Activated T-helper 1 cell treated with anti-CD3 and anti-CD28 coated beads, Interleukin-2, amount 50 U/mL, for 16 hours (primary cell): ENCODE measurements at places on chromosomes 16 and 17.
A peak's percentile ranks its signal among the peaks of the same experiment; 100 is the strongest.

DNA sequence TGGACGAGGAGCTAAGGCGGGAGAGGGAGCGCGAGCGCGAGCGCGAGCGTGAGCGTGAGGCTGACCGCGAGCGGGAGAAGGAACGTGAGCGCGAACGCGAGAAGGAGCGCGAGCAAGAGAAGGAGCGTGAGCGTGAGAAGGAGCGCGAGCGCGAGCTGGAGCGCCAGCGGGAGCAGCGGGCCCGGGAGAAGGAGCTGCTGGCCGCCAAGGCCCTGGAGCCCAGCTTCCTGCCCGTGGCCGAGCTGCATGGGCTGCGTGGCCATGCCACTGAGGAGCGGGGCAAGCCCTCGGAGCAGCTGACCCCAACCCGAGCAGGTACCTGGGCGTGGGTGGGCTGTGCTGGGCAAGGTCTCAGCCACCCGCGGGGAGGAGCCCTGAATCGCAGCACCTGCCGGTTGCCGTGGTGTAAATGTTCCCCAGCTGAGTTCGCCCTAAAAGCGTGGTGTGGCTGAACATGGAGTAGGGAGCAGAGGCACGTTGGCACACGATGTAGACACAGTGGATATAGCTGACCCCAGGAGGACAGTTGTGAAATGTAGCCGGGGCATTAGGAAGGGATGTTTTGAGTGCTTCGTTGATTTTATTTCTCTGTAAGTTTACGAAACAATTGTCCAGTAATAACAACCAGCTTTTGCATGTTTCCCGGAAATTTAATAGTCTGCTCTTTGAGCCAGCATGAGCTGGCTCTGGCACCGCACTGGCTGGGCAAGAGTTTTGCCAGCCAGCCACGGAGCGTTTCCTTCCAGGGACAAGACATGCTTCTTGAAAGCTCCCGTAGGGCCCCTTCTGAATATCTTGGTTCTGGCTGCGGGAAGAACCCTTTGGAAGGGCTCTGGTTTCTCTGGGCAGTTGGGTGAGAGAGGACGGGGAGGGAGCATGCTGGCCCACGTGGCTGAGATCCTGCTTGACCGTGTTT, 32.1 kb downstream of the GINS2 start:
- no peak for DNase-seq

DNA sequence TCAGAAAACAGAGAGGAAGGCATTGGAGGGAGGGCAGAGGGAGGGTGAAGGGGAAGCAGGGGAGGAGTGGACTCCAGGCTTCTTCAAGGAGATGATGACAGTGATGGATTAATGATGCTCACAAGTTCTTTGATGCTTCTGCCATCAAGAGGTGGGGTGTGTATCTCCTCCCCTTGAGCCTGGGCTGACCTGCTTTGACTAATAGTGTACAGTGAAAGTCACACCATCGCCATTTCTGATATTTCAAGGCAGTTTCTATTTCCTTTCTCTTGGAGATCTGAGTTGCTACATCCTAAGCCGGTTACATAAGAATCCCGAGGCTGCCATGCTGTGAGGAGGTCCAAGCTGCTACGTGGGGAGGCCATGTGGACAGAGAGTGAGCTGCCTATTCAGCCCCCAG, 312.5 kb downstream of the MAF start:
- DNase-seq: no peak

- DNase-seq: no peak
Observed at GRCh38 chr17:45801421-45801820, 17.3 kb downstream of the CRHR1 start.

- DNase-seq: no peak
Observed at GRCh38 chr16:9348912-9349311, 257.5 kb downstream of the HAPSTR1 start.

GRCh38 chr17:55405600-55405999, 16.0 kb downstream of the MMD start:
- no peak for DNase-seq

DNA sequence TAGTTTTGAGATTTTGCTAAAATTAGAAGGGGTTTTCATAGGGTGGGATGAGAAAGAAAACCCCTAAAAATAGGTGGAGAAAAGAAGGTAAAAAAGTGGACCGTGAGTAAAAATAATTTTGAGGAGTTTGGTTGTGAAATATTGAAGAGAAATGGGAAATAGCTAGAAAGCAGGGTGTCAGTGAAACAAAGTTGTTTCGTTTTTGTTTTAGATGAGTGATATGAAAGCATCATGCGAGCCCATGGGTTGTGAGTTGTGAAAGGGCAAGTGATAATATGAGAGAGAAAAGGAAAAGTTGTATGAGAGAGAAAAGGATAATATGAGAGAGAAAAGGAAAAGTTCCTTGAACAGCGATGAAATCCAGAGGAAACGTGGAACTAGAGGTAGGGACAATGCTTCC, 7.3 kb upstream of the SMIM36 start:
- DNase-seq: no peak

- DNase-seq: no peak
Observed at GRCh38 chr17:5705081-5705875, 121.0 kb upstream of the NLRP1 start.

DNA sequence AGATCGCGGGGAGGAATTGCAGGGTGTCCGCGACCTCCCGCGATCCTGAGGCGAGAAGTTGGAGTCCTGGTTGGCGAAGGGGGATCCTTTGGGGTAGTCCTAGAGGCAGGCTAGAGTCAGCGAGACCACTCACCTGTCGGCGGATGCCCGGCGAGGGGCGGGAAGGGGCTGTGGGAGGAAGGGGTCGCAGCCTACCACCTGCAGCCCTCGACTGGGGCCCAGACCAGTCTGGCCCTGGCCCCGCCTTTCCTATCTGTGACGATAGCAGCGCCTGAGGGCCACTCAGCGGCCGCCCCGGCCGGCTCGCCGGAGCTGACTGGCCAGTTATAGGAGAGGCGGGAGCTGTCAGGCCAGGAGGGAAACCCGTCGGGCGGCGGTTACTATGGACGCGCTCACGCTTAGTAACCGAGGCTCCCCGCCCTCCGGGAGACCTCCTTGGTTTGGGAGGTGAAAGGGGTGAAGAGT, at the start of gene TEKT3:
Gene TEKT3, minus strand, starts transcription at position 213 of the 465 bp plus-strand sequence. CDS start 10,012 bp downstream, outside the sequence.
- no peak for DNase-seq

- DNase-seq: no peak
Observed at GRCh38 chr17:56886288-56886731, 27.5 kb downstream of the TRIM25 start.

DNA sequence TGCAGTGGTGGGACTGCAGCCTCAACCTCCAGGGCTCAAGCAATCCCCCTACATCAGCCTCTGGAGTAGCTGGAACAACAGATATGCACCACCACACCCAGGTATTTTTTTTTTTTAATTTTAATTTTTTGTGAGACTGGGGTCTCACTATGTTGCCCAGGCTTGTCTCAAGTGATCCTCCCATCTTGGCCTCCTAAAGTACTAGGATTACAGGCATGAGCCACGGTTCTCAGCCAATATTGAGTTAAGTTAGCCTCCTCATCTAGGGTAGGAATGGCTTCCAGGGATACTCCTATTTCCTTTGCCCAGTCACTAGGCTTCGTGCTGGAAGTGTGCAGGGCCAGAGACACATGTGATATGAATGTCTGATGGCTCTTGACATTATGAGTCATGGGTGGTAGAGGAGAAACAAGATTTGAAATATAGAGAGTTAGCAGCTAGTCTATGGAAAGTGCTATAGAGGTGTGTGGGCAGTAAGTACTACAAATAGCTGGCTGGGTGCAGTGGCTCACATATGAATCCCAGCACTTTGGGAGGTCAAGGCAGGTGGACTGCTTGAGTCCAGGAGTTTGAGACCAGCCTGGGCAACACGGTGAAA, 8.0 kb upstream of the HES7 start:
- no peak for DNase-seq

GRCh38 chr17:57667461-57667923, 77.6 kb downstream of the CCDC182 start:
- DNase-seq: no peak

GRCh38 chr17:10844621-10845387, 6.9 kb upstream of the PIRT start:
- peak; percentile 42 for DNase-seq

DNA sequence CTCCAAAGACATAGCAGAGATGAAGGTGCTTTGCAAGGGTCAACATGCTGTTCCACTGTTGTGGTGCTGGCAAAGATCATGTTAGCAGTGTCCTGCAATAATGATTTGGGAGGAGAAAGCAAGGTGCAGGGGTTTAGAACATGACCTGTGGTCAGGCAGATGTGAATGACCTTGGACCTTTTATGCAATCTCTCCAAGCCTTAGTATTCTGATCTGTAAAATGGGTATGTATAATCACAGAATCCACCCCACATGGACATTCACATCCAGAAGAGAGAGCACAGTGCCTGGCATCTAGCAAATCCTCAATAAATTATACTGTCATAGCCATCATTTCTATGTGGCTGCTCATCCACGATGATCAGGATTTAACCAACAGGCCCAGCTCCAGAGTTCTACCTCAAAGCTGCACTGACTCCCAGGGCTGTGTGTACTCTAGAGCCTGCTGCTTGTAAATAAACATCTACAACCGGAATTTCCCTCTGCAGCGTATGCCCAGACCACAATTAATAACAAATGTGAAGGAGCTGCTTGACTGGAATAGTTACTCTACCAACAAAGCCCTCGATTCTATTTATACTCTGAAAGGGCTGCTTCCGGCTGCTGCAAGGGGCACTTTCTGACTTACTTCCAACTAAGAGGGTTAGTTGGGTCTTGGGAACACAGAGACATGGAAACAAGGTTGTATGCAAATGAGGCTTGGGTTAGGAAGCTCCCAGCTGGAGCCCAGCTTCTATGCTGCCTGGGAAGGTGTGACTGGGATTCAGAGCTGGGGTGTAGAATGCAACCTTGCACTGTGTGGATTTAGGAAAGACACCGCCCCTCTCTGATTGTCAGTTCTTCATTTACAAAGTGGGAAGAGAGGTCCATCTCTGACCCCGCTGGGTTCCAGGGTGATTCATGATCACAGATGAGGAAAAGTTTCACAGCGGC, 265.2 kb downstream of the XYLT1 start:
- DNase-seq: no peak

GRCh38 chr17:29251184-29251583, 4.5 kb downstream of the CRYBA1 start:
- DNase-seq: no peak

DNA sequence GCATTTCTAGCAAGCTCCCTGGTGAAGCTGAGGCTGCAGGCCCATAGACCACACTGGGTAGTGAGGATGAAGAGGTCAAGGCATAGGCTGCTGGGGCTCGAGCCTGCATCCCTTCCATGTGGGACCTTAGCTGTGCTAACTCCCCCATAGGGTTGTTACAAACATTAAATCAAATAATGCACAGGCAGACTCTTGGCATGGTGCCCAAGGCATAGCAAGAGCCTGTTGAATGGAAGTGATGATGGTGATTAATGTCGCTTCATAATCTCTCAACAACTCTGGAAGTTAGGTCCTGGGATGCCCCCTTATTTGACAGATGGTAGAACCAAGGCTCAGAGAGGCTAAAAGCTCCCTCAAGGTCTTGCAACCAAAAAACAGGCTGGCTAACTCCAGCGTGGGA, 283.9 kb upstream of the EEF2KMT start:
- no peak for DNase-seq

DNA sequence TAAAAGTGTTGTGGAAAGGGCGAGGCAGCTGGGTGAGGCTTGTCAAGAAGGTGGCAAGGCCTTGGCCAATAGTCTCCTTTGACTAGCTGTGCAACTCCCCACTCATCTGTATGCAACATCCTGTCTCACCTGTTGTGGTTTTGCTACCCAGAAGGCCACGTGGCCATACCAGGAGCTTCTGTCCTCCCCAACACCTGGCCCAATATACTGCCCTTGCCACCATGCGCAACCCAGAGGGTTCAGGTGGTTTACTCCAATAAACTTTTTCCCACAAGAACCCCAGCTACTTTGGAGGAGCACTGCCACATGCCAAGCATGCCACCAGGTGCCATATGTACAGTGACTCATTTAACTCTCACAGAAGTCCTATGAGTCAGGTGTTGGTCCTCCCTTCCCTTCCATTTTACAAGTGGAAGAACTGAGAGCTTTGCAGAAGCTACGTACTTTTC, 10.2 kb downstream of the MYO19 start:
- DNase-seq: no peak

GRCh38 chr16:74717367-74717766, 16.7 kb upstream of the MLKL start:
- DNase-seq: no peak

- DNase-seq: no peak
Observed at GRCh38 chr17:3575511-3575910, 17.9 kb upstream of the TRPV3 start.

- DNase-seq: no peak
Observed at GRCh38 chr17:4407851-4408250, 25.9 kb upstream of the SPNS3 start.

DNA sequence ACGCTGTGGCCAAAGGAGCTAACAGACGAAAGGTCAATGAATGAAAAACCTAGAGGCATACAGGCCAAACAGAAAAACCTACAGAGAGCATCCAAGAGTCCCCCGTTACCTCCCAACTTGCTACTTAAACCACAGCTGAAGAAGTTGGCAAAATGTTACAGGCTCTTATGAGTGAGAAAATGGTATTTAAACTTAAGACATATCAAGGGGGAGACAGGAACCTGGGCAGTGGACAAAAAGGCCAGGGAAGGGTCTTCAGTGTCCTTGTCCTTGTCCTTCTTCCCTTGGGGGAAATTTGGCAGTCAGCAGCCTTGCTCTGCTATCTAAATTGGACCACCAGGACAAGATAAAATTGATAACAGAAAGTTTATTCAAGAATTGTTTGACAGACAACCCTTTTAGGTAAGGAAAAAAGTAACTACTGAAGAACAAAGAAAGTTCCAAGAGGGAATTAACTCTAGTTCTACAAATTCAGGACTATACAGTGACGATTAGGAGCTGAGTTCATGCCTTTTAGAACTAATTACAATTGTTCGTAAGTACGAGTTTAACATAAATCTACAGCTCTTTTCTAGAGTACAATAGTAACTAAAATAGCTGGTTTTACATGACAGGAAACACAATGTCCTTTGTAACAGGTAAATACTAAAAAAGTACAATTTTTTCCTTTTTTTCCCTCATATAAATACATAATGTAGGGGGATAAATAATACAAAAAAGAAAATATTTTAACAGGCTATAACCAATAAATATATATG, 3.8 kb upstream of the HOXB2 start:
- DNase-seq: no peak

- no peak for DNase-seq
Observed at GRCh38 chr17:63258785-63259184, 187.3 kb downstream of the CYB561 start.

DNA sequence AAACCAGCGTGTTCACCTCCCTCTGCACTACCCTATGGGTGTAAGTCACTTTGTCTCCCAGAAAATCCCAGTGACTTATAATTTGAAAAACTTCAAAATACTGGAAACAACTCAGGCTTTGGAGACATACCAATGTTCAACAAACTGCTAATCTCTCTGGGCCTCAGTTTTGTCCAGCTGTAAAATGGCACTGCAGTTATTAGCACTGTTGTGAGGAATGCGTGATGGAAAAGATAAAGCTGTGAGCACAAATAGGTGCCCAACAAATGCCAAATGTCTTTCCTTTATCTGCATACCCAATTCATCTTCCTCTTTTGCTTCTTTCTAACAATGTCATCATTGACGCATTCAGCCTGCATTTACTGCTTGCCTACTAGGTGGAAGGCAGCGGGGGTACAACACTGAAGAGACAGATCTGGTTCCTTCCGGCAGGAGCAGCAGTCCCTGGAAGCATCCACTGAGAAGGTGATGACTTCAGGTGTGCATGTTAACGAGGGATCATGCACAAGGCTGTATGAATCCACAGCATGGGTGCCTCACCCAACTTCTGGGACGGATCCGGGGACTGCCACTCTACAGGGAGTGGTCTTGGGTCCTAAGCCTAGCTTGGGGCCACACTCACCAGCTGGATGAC, 63.4 kb downstream of the CYTH1 start:
- no peak for DNase-seq

GRCh38 chr16:86504315-86505184, 5.8 kb upstream of the FOXF1 start:
- no peak for DNase-seq
